Camera-type eye (tissue), 1 donor: ENCODE measurements at places on chromosomes 11 and 22. TPM values are rescaled to one million over a fixed set of nuclear protein-coding genes. Genes with fewer than 3 reads are reported as not detected.

The SLC22A12 gene
- total RNA-seq = not detected

The TEX12 gene
- total RNA-seq = 0.93 TPM

The TMEM191C gene
- 1.6 TPM for total RNA-seq

The PACSIN3 gene
- total RNA-seq = 35.2 TPM

The DUSP8 gene
- 10.9 TPM for total RNA-seq

The TREH gene
- total RNA-seq = not detected

The TFIP11 gene
- 38.3 TPM for total RNA-seq

The GPHA2 gene
- total RNA-seq = not detected

The OR6A2 gene
- total RNA-seq = 0.55 TPM

The LDLRAD3 gene
- total RNA-seq = 25.1 TPM

The NCAM1 gene
- 447 TPM for total RNA-seq

The PTGDR2 gene
- total RNA-seq = 0.55 TPM

The OR52A1 gene
- not detected for total RNA-seq

The USP28 gene
- total RNA-seq = 62.9 TPM

The KCNA4 gene
- 6.5 TPM for total RNA-seq

The NLRP6 gene
- total RNA-seq = 0.22 TPM

The OPCML gene
- total RNA-seq = 23.2 TPM

The OR2AT4 gene
- total RNA-seq = not detected

The FAM83F gene
- total RNA-seq = 3.4 TPM

The XKR3 gene
- not detected for total RNA-seq

The TPBGL gene
- total RNA-seq = not detected

The B4GALNT4 gene
- total RNA-seq = 71.6 TPM

The LMO1 gene
- total RNA-seq = 20.8 TPM

The FAM181B gene
- 1.8 TPM for total RNA-seq

The LYVE1 gene
- 17.8 TPM for total RNA-seq

The PHLDA2 gene
- not detected for total RNA-seq

The PTPRCAP gene
- 0.71 TPM for total RNA-seq

The MAML2 gene
- 33.3 TPM for total RNA-seq

The SUSD2 gene
- total RNA-seq = 2.6 TPM

The OLFML1 gene
- 25.7 TPM for total RNA-seq

The DTX4 gene
- 56.4 TPM for total RNA-seq

The POU2AF2 gene
- total RNA-seq = not detected

The FADS1 gene
- total RNA-seq = 52.4 TPM

The CD6 gene
- total RNA-seq = 0.49 TPM

The DEFB108B gene
- not detected for total RNA-seq

The EHF gene
- total RNA-seq = 46.2 TPM

The HMOX1 gene
- 10.9 TPM for total RNA-seq

The MOV10L1 gene
- total RNA-seq = 5.6 TPM

The TENM4 gene
- 73.8 TPM for total RNA-seq

The SOX6 gene
- 46.6 TPM for total RNA-seq

The CTSF gene
- 83.2 TPM for total RNA-seq

The KRTAP5-9 gene
- not detected for total RNA-seq

The CARD10 gene
- total RNA-seq = 6.0 TPM

The TTC17 gene
- 179 TPM for total RNA-seq

The TCN1 gene
- total RNA-seq = 11.8 TPM

The SYT7 gene
- 27.4 TPM for total RNA-seq

The OR2AG1 gene
- not detected for total RNA-seq

The HBG2 gene
- 1,428 TPM for total RNA-seq

The GAL3ST3 gene
- 8.4 TPM for total RNA-seq

The ADM2 gene
- total RNA-seq = 1.5 TPM

The YAP1 gene
- total RNA-seq = 137 TPM

The POTEH gene
- total RNA-seq = not detected
